ENCODE measurements at places on chromosomes 1 and 21.

- DNase-seq, result no peak
Measured at GRCh38 chr1:58739856-58740466, 40.1 kb upstream of the MYSM1 start.

- no peak for DNase-seq
Measured at GRCh38 chr1:112937495-112937894, 18.5 kb downstream of the SLC16A1 start.

DNA sequence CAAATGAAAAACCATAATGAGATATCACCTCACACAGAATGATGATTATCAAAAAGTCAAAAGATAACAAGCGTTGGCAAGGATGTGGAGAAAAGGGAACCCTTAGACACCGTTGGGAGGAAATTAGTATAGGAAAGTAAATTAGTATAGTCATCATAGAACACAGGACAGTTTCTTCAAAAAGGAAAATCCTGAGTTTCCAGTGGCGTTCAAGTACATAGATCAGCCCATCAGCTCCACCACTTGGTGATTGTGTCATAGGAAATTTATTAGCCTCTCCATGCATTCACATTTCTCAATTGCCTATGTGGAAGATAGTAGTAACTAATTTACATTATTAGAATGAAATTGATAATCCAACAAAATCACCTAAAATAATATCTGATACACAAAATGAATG lies 20.8 kb upstream of the GBP2 start:
- DNase-seq, result no peak

GRCh38 chr21:40244981-40245380 lies 377.7 kb downstream of the PCP4 start:
- peak; percentile 80 for DNase-seq

DNA sequence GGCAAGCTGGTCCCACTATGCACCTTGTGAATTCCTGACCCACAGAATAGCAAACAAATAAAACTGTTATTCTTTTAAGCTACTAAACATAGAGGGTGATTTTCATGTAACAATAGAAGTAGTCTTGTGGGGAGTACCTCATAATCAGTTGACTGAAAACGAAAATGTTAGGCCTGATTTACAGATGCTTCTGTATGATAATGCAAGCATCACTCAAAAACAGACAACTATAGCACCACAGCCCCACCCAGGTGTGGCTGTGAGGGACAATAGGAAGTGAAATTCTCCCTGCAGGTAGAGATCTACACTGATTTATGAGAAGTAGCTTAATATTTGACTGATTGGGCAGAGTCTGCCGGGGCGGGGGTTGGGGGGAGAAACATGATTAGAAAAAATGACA lies 26.5 kb upstream of the KRTAP19-8 start:
- no peak for DNase-seq

DNA sequence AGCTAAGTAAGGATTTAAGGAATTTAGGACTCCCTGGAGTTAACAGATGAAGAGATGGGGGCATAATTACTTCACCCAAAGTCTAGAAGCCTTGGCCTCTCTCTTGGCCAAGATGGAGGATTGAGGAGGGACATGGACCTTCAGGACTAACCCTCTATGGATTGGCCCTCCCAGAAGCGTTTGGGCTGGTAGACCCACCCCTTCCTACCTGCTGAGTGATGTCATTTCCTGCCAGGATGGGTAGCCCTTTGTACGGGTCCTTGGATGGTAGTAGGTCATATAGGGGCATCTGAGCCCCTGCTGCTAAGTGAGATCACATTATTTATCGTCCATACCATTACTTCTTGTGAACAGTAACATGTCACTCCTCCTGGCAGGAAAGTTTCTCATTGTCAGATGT lies 17.7 kb downstream of the LURAP1 start:
- DNase-seq, result no peak

DNA sequence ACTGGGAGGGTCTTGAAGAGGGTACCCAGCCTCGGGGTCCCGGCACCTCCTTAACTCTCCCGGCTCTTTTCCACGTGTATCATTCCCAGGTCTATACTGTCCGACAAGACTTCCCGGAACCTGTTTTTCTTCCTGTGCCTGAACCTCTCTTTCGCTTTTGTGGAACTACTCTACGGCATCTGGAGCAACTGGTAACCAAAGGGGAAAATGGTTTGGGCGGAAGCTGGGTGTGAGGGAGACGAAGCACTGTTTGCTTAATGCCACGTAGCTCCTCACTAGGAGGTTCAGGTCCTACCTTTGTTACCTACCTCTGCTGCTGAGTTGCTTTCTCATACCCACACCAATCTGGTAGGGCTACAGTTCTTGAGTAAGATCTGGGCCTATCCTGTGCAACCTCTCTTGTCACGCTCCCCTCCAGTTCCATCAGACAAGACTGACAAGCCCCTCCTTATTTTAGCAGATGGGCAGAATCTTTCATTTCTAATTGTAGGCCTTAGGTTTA lies 642 bp downstream of the SLC30A7 start:
- no peak for DNase-seq

DNA sequence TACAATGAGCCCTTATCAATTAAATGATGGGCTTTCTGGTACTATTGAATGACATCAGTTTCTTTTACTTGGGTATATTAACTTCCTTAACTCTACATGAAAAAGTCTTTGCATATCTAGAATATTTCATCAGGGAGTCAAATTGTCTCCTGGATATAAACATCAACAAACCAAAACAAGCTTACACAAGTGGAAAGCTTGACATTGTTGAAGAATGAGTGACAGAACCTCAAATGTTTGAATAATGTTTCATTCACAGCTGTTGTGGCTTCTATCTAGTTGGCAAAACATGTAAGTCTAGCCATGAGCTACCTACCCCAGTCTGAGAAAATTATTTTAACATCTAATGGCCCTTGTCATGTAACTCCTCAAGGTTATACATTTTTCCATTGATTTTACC lies 604.8 kb upstream of the ADAMTS5 start:
- no peak for DNase-seq

DNA sequence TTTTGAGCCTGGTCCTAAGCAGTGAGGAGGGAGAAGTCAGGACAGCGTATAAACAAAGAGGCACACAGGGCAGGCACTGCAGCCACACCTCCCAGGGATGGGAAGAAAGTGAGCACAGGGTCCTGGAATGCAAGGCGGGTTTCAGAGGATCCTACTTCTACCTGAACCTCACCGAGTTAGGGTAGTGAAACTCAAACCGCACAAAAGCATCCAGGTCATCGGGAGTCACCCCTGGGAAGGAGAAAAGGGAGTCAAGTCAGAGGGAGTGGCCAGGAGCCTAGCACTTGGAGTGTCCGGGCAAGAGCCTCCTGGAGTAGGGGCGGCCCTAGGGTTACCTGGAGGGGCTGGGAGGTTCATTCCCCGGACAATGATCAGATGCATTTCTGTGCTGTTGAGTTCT lies 10.6 kb downstream of the CC2D1B start:
- DNase-seq, result no peak

DNA sequence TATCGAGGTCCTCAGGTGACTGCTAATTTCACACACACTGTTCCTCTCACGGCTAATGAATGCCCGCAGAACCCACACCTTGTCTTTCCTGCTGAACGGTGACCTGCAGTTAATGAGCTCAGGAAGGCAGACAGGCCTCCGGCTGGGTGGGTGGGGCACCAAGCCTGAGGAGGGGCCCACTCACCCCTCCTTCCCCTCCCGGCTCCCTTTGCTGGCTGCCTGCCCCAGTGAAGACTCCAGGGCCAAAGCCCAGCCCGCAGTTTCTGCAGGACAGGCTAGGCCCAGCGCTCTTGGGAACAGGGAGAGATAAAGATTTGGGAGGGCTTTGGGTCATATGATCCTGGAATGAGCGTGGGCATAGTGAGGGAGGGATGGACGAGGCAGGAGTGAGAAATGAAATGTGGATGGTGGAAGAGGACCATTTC lies 26.4 kb downstream of the FOXO6 start:
- no peak for DNase-seq
